CD8-positive, alpha-beta T cell (primary cell): ENCODE measurements at places on chromosomes 7 and 10. TPM values are rescaled to one million over a fixed set of nuclear protein-coding genes. Genes with fewer than 3 reads are reported as not detected.

ACBD5 gene
- 24.4 TPM for total RNA-seq

PSD gene
- 16.7 TPM for total RNA-seq

ST8SIA6 gene
- total RNA-seq: 0.14 TPM

HOXA4 gene
- total RNA-seq: 0.36 TPM

SFRP4 gene
- total RNA-seq: not detected

VIPR2 gene
- total RNA-seq: 0.61 TPM

NEUROD6 gene
- total RNA-seq: not detected
